ENCODE measurements at places on chromosomes 3 and 15.

DNA sequence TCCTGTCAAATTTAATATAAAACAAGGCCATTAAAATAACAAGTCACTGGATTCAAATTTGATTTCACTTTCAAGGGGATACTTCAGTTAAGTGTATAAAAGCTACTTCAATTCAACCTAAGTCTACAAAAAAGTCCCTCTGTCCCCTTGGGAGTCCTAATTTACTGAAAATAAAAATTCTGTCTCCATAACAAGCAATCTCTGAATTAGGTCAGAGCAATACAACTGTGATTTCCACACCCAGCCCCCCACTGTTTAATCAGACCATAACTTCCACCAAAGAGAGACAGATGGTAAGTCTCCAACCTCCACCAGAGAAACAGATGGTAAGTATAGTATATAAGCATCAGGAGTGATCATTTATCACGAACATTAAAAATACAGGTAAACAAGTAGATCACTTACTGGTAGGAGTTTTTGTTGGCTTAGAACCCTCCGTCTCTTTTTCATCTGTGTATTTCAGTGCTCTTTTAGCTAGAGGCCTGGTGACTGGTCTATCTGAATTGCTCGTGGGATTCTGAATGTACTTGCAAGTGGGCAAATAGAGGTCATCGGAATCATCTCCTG, 12.1 kb downstream of the SGO1 start:
- H3K27ac ChIP-seq = no peak overlapping the region
- no peaks in the 10 kb centered on the region for H3K27me3 ChIP-seq
- no peak overlapping the region for H3K4me3 ChIP-seq
- H3K36me3 ChIP-seq = peaks cover 55% of the 10 kb centered on the region
- H3K4me1 ChIP-seq = no peaks in the 10 kb centered on the region

- H3K27me3 ChIP-seq = peaks cover 5% of the 10 kb centered on the region
- peaks cover 6% of the 10 kb centered on the region for H3K36me3 ChIP-seq
- DNase-seq = no peak
- H3K4me3 ChIP-seq = peak overlapping the region; percentile 89
- peak overlapping the region; percentile 99 for H3K27ac ChIP-seq
Measured at GRCh38 chr3:43689766-43690399, 855 bp upstream of the ABHD5 start.

DNA sequence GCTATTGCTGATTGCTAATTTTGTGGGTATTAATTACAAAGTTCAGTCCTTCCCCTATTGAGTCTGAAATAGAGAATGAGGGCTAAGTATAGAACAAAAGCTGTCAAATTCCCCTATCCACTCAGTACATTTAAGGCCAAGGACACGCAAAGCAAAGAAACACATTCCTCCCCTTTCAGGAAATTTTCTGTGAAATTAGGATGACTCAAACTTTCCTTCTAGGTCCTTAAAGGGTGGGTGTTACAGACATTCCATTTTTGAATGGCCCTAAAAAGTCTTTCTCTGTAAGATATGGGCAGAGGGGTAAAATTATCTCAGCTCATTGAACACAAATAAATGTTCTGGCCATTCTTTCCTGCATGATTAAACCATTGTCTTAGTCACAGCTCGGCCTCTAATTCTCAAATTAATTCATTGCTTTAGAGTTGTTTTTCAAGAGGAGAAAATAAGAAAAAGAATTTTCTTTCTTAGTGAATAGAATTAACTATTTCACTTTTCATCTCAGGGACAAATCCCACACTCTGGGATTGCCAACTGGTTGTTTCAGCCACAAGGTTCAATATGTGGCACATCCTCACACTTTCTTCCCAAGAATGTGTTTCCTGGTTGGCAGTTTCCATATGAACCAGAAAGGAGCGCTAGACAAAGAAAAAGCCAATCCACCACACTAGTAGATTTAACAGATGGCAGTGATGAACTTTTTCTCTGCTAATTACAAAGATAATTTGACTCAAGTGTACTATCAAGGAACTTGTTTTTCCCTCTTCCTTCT, 424.1 kb downstream of the ZNF385D start:
- no peaks in the 10 kb centered on the region for H3K36me3 ChIP-seq
- no peaks in the 10 kb centered on the region for H3K27me3 ChIP-seq
- DNase-seq = no peak

DNA sequence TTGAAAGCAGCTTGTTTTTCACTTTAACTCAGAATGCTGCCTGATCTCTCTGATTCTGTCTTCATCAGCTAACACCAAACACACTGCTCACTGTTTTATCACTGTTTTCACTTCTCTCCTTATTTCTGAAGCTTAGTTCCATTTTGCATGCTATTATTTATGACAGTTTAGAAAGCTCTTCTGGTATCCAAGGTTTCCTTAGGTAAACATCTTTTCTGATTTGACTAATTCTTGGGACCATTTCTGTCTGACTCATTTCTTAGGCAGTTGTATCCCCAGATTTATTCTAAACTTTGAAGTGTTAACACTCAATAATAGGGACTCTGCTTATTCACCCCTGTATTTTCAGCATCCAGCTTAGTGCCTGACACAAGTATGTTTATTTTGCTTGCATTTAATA, 167.7 kb downstream of the BCHE start:
- H3K27ac ChIP-seq = 0 out of 2 replicates have a peak overlapping the region, but pooled peaks have one; percentile 60
- H3K4me3 ChIP-seq = no peak overlapping the region
- H3K4me1 ChIP-seq = no peaks in the 10 kb centered on the region
- H3K36me3 ChIP-seq = peaks cover 5% of the 10 kb centered on the region

- no peaks in the 10 kb centered on the region for H3K36me3 ChIP-seq
- H3K4me3 ChIP-seq = no peak overlapping the region
- DNase-seq = no peak
- H3K4me1 ChIP-seq = peaks cover 60% of the 10 kb centered on the region
Measured at GRCh38 chr15:67092752-67093503, 27.5 kb downstream of the SMAD3 start.

GRCh38 chr3:16890597-16891333, 6.0 kb downstream of the PLCL2 start:
- no peak for DNase-seq
- peaks cover 4% of the 10 kb centered on the region for H3K27me3 ChIP-seq
- H3K27ac ChIP-seq = no peak overlapping the region
- H3K4me3 ChIP-seq = no peak overlapping the region
- H3K36me3 ChIP-seq = no peaks in the 10 kb centered on the region
- H3K4me1 ChIP-seq = peaks cover 63% of the 10 kb centered on the region

DNA sequence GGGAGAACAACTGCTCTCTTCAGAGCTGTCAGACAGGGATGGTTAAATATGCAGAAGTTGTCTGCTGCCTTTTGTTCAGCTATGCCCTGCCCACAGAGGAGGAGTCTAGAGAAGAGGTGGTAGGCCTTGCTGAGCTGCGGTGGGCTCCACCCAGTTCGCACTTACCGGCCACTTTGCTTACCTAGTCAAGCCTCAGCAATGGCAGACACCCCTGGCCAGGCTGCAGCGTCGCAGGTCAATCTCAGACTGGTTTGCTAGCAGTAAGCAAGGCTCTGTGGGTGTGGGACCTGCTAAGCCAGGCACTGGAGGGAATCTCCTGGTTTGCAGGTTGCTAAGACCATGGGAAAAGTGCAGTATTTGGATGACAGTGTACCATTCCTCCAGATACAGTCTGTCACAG, 12.3 kb upstream of the TMEM45A start:
- no peak overlapping the region for H3K4me3 ChIP-seq
- H3K27ac ChIP-seq = no peak overlapping the region
- peaks cover 3% of the 10 kb centered on the region for H3K27me3 ChIP-seq
- DNase-seq = no peak
- peaks cover 11% of the 10 kb centered on the region for H3K36me3 ChIP-seq

DNA sequence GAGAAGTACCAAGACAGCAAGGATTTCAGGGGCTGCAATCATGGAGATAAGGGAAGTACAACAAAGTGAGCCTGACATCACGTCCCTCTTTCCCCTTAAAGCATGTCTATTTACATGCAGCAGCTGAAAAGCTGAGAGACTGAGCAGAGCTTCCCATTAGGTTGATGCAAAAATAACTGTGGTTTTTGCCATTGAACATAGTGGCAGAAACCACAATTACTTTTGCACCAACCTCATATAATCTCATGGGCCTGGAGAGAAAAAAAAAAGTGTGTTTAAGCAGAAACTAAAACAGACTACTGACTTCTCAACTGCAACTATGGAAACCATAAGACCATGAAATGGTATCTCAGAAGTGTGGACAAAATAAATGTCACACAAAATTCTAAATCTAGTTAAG, 48.3 kb downstream of the CCDC12 start:
- H3K4me3 ChIP-seq = no peak overlapping the region
- no peak overlapping the region for H3K27ac ChIP-seq
- H3K4me1 ChIP-seq = peaks cover 14% of the 10 kb centered on the region
- peaks cover 14% of the 10 kb centered on the region for H3K36me3 ChIP-seq
- H3K27me3 ChIP-seq = no peaks in the 10 kb centered on the region

DNA sequence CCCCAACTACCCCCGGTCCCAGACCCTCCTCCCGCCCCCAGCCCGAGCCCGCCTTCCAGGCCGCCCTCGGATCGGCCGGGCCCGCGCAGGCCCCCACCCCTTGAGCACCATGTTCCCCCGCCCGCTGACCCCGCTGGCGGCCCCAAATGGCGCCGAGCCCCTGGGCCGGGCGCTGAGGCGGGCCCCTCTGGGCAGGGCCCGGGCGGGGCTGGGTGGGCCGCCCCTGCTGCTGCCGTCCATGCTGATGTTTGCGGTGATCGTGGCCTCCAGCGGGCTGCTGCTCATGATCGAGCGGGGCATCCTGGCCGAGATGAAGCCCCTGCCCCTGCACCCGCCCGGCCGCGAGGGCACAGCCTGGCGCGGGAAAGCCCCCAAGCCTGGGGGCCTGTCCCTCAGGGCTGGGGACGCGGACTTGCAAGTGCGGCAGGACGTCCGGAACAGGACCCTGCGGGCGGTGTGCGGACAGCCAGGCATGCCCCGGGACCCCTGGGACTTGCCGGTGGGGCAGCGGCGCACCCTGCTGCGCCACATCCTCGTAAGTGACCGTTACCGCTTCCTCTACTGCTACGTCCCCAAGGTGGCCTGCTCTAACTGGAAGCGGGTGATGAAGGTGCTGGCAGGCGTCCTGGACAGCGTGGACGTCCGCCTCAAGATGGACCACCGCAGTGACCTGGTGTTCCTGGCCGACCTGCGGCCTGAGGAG, 472 bp downstream of the CHST14 start:
- H3K36me3 ChIP-seq = peaks cover 12% of the 10 kb centered on the region
- peak; percentile 42 for DNase-seq
- peak overlapping the region; percentile 83 for H3K4me3 ChIP-seq
- H3K27me3 ChIP-seq = 0 out of 2 replicates have a peak, but pooled peaks cover 6% of the 10 kb centered on the region
- peak overlapping the region; percentile 74 for H3K27ac ChIP-seq

DNA sequence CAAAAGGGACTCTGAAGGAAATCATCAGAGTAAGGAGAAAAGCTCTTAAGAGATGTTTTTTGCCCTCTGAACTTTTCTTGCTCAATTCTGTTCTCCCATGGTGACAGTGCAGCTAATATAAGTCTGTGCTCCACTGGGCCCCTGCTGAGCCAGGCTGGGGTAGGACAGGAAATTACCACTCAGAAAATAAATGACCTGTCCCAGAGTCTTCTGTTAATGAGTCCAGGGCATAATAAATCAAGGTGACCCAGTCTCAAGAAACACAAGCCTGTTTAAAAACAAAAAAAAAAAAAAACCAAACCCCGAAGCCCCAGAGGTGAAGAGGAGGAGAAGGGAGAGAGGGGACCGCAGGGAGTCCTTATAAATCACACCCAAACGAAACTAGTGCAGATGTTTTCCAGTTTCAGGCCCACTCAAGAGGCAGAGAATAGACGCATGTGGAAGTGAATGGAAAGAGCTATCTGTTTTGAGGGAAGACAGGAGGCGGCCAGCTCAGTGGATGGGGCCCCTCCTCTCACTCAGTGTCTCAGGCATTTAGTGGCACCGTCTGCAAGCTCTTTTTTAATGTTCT, 59.8 kb upstream of the BOC start:
- H3K4me1 ChIP-seq = peaks cover 53% of the 10 kb centered on the region
- DNase-seq = no peak
- peak overlapping the region; percentile 16 for H3K4me3 ChIP-seq

DNA sequence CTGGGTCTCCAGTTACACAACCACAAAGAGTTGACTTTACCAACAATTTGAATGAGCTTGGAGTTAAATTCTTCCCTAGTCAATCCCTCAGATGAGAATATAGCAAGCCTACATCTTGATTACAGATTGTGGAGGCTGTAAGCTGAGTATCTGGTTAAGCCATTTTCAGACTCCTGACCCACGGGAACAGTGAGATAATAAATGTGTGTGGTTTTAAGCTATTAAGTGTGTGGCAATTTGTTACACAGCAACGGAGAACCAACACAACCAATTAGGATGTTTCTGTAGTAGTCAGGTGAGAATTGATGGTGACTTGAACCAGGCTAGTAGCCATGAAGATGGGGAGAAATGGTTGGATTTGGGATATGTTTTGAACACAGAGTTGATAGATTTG, 37.7 kb upstream of the SLC4A7 start:
- no peak for DNase-seq
- no peak overlapping the region for H3K27ac ChIP-seq
- no peaks in the 10 kb centered on the region for H3K36me3 ChIP-seq

DNA sequence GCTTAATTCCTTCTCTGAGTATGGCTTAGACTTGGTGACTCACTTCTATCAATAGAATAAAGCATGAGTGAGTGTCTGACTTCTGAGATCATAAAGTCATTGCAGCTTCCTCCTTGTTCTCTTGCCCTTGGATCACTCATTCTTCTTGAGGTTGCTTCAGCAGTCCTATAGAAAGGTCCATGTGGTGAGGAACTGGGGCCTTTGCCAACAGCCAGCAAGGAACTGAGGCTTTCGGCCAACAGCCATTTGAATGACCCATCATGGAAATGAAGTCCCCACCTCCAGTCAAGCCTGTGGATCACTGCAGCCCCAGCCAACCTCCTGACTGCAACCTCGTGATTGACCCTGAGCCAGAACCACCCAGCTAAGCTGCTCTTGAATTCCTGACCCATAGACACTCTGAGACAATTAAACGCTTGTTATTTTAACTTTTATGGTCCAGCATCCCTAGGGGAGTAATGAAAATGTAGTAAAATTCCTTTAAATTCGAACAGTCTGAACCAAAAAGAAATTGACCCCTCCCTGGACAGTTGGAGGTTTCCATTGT, 84.5 kb downstream of the WDR76 start:
- no peak overlapping the region for H3K4me3 ChIP-seq
- H3K27ac ChIP-seq = no peak overlapping the region
- no peaks in the 10 kb centered on the region for H3K27me3 ChIP-seq
- DNase-seq = no peak
- peaks cover 20% of the 10 kb centered on the region for H3K36me3 ChIP-seq
- H3K4me1 ChIP-seq = peaks cover 9% of the 10 kb centered on the region

DNA sequence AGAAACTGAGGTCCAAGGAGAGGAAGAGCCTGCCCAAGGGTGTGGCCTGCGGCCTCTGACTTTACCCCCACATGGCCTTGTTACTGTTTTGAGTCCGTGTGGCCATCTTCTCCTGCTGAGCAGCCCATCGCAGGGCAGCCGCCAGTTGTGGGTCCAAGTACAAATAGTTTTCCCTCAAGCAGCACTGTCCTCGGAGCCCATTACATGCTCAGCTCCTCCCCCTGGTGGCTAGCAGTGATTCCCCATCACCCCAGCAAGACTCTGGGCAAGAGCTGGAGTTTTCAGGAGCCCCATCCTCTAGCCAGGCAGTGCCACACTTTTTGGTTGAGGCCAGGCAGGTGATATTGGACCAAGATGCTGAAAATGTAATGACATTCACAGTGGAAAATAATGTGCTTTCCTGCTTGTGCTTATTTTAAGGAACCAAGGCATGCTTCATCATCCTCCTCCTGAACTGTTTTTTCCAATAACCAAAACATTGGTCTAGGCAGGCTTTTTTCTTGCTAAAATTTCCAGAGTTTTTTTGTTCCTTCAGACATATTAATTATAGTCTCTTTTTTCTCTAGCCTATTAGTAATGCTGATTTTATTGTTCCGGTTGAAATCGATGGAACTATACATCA, 23.2 kb upstream of the VILL start:
- no peaks in the 10 kb centered on the region for H3K27me3 ChIP-seq
- peaks cover 5% of the 10 kb centered on the region for H3K36me3 ChIP-seq
- no peak overlapping the region for H3K27ac ChIP-seq
- DNase-seq = peak; percentile 85
- H3K4me1 ChIP-seq = peaks cover 31% of the 10 kb centered on the region
